ENCODE measurements at places on chromosomes 5 and 9.

- no peak for DNase-seq
Measured at GRCh38 chr9:71120501-71121247, 747 bp downstream of the TRPM3 start.

GRCh38 chr9:129285382-129285781 lies 107.3 kb upstream of the IER5L start:
- DNase-seq: no peak

GRCh38 chr9:88657893-88658292 lies 122.9 kb downstream of the NXNL2 start:
- DNase-seq: no peak

GRCh38 chr5:88203981-88204750 lies 64.5 kb downstream of the TMEM161B start:
- DNase-seq: no peak

- DNase-seq: no peak
Measured at GRCh38 chr5:88884608-88884877, 1.6 kb upstream of the MEF2C start.

- DNase-seq: no peak
Measured at GRCh38 chr9:129757045-129757444, 4.2 kb upstream of the PTGES start.

Data from activated T-cell treated with anti-CD3 and anti-CD28 coated beads, Interleukin-2, amount 50 U/mL, for 1 hour (primary cell).